Umbilical cord (tissue), 2 donors: ENCODE measurements at places on chromosomes 12 and 14. TPM values are rescaled to one million over a fixed set of nuclear protein-coding genes. Genes with fewer than 3 reads are reported as not detected.

GRCh38 chr12:30753751-30754382 lies 884 bp downstream of the CAPRIN2 start:
- DNase-seq, result peak; percentile 28

GRCh38 chr12:71566655-71567054 lies 97.0 kb downstream of the ZFC3H1 start:
- peak; percentile 15 for DNase-seq

DNA sequence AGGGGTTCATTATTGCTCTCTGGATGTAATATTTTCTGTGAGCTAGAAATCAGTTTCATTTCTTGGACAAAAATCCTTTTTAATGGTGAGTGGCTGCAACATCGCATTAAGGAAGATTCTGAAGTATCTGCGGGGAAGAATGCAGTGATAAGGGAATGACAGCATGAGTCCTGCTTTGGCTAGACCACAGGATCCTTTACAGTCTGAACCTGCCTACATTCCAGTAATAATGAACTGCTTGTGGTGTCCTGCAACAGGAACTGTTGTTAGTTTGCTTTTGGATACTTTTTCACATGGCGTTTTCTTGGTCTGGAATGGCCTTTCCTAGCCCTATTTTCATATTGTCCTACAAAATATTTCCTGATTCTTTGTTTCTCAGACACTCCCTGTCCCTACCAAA lies 15.7 kb downstream of the MDM2 start:
- peak; percentile 57 for DNase-seq

- DNase-seq, result no peak
Observed at GRCh38 chr12:21881965-21882364, 59.3 kb downstream of the ABCC9 start.

- DNase-seq, result no peak
Observed at GRCh38 chr14:54749180-54749579, 153.4 kb downstream of the GCH1 start.

GRCh38 chr12:20490213-20490612 lies 121.9 kb downstream of the PDE3A start:
- no peak for DNase-seq

GRCh38 chr14:97638864-97639263 lies 841.7 kb downstream of the VRK1 start:
- no peak for DNase-seq

DNA sequence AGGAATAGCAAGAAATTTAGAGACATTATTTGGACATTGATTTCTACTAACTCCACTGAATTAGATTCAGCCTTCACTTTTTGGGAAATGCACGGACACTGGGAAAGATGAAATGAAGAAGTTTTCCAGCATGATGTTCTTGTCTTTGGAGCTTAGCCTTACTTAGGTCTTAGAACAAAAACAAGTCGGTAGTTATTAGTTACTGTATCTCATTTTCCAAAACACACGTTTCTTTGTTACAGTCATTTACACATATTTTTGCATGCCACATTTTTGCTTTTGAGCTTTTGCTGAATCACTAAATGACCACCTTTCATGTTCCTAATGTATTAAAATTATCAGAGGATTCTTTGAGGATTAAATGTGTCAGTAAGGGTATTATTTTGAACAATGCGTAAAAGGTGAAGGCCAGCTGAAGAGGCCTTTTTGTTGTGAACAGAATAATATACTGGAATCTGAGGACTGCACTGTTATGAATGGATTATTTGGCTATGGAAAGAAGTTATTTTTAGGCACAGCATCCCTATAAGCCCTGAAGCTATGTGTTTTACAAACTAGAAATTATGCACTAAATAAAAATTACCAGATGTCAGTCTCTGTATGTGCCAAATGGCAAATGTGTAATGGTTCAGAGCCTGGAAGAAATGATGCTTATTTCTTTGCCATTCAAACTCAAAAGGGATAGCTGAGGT lies 138.2 kb downstream of the SRGAP1 start:
- no peak for DNase-seq

DNA sequence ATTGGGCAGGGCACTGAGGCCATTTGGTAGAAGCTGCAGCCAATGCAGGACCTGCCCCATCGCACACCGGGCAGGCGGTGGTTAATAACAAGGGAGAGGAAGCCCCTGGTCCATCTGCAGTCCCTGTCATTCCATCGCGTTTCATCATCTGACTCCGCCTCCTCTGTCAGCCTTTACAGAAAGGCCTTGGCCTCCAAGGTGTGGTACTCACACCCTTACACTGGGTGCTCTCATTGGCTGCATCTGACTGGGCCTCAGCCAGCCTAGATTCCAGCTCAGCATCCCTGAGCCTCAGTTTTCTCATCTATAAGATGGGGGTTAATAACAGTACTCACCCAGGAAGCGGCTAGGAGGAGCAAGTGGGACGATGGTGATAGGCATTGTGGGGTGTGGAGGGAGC lies 14.7 kb upstream of the HHIPL1 start:
- DNase-seq, result no peak

DNA sequence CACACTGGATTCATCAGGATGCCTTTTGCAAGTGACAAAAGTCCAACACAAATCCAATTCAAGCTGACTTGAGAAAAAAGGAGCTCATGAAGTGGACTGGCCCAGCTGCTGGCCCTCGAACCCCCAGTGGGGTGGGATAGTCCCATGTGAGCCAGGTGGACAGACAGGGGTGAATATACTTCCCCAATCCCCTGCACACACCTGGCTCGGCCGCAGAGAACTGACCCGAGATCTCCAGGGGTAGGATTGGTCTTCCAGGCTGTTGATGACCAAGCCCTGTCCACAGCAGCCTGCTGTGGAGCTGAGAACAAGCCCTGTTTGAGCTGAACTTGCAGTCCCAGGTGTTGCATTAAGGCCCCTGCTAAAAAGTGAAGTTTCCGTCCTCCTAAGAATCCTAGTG lies 56.2 kb downstream of the TPCN1 start:
- no peak for DNase-seq

GRCh38 chr14:90731487-90731886 lies 84.7 kb downstream of the TTC7B start:
- DNase-seq, result no peak

DNA sequence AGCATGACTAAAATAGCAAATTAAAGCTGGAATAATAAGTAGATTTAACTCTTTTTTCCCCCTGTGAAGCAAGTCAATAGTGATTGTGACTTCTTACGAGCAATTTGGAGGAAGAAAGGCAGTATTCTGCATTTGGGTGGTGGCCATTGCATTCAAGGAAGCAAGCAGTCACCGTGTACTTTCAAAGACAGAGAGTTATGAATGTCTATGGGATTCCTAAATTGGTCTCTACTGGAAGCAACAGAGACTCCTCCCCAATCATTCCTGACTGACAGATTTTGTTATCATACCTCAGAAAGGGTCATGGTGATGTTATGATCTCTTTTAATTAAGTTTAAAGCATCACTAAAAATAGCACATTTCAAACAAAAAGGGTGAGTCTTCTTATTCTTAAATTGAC lies 287.2 kb upstream of the KITLG start:
- DNase-seq, result no peak

- DNase-seq, result no peak
Observed at GRCh38 chr14:104509673-104510072, 69.9 kb upstream of the C14orf180 start.

- DNase-seq, result no peak
Observed at GRCh38 chr12:94987801-94988200, 15.7 kb downstream of the NDUFA12 start.

DNA sequence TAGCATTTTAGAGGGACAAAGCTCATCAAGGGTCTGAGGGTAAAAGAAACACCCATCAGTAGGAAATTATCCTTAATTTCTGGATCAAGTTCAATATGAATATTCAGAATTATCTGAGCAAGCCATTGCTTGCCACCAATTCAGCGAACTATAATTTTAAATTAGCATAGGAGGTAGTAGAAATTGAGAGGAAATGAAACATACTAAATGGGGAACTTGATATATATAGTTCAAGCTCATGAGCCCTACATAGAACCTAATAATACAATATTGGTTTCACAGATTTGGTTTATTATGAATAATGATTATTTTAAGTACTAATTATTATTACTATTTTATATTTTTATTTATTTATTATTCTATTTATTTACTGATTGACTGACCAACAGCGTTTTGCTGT lies 42.1 kb upstream of the GXYLT1 start:
- DNase-seq, result no peak

DNA sequence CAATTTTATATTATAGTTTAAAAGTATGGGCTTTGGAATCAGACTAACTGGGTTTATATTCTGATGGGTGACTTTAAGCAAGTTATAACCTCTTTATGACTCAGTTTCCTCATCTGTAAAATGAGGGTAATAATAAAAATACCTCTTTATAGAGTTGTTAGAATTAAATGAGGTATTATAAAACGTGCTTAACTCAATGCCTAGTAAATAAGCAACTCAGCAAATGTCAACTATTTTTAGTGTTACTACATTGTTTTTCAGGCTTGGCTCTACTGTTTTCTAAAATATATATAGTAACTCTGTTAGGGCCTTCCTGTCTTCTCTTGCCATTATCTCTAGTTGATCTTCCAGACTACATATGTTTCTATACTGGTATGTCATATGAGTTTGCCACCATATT lies 20.5 kb downstream of the VEZT start:
- no peak for DNase-seq

GRCh38 chr14:73277376-73277775 lies 40.1 kb downstream of the PAPLN start:
- no peak for DNase-seq

GRCh38 chr12:53751336-53752191 lies at the start of gene CISTR:
TSS of gene CISTR (minus strand) at chr12:53751979.
- DNase-seq, result no peak

DNA sequence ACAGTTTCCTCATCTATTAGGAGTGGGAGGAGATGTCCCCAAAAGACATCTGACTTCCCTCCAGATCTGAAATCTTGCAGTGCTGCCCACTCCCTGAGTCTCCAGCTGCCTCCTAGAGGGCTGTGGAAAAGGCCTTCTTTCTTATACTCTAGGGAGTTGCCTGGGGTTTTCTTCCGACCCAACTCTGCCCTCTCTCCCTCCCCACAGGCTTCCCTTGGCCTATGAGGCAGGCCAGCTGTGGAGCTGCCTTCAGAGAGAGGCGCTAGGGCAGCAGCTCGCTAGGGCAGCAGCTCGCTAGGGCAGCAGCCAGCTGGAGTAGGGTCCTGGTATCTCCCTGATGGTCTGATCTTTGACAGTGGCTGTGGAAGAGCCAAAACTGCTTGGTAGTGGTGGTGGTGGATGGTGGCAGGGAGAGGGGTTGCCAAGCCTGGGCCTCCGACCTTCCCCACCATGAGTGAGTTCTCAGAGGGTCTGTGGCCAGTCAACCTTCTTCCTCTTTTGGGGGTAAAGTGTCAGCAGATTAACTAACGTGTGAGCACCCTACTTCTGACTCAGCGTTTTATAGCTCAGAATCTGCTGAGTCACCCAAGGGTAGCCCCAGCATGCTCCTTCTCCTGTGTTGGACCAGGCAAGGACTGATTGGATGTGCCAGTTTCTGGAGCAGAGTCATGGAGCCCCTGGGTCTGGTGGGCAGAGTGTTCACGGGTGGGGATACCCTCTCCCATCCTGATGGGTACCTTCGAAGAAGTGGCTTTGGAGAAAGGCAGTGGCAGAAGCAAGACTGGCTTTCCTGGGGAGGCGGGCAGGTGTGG lies 2.3 kb downstream of the SLC48A1 start:
- DNase-seq, result no peak

DNA sequence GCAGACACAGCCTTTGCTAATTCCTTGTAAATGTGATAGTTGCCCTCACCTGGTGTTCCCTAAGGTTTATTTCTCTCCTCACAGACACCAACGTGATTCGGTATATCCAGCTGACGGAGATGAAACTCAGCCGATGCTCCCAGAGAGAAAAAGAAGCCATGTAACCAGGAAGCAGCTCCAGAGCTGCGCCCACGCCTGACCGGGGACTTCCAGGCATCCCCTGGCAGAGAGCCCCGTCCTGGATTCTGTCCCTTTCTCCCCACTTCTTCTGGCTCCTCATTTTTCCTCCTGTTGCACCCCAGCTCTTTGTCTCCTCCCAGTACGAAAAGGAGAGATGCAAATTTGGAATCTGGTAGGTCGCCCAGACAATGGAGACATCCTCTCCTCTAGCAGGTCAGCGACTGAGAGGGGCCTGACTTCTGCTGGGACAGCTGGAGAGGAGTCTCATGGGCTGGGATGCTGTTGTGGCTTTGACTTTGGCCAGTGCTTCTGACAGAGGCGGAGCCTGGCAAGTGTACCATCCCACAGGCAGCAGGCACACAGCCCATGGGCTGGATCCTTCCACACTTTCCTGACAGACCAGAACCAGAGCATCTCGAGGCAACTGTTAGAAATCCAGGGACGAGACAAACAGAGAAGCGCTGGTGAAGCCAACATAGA lies 29.4 kb downstream of the TTC9 start:
- DNase-seq, result no peak

GRCh38 chr12:53181935-53182334 lies 1.2 kb upstream of the CSAD start:
- no peak for DNase-seq

GRCh38 chr12:101298426-101298825 lies 18.5 kb downstream of the UTP20 start:
- no peak for DNase-seq

DNA sequence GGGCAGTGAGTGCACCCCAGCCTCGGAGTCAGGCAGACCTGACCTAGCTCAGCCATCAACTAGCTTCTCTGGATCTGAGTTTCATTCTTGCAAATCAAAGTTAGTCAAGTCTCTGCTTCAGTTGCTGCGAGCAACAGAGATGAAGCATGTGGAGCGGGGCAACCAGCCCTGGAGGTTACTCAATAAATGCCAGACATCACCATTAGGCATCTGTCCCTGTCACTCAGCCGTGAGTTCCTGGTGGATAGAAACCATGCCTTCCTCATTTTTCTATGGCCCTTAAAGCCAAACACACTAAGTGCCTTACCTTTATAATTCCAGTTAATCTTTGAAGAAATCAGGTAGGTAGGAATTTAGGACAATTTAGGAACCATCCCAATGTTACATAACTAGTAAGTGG lies 19.3 kb downstream of the RFX4 start:
- no peak for DNase-seq

DNA sequence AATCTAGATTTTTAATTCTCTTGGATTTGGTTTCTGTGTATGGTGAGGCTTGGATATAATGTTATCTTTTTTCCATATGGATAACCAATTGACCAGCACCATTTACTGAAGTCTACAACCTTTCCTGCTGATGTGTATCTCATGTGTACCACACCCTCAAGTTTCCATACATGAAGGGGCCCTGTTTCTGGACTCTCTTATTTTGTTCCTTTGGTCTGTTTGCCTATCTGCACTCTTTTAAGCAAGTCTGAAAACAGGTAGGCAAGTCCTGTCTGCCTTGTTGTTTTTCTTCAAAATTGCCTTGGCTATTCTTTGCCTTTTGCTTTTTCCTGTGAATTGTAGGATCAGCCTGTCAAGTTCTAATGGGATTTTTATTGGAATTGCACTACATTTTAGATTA lies 44.6 kb downstream of the MAX start:
- no peak for DNase-seq

The MANSC1 gene
- total RNA-seq, result 1.2 TPM

The TBC1D30 gene
- total RNA-seq, result 14.7 TPM

The INSM2 gene
- 1.7 TPM for total RNA-seq

The DCAF5 gene
- total RNA-seq, result 21.2 TPM

The TSPAN31 gene
- 50.1 TPM for total RNA-seq

The PPP2R5C gene
- 135 TPM for total RNA-seq

The SLC6A15 gene
- 13.7 TPM for total RNA-seq

The NFE2 gene
- total RNA-seq, result 4.8 TPM

The PIP4K2C gene
- total RNA-seq, result 12.5 TPM

The KHNYN gene
- total RNA-seq, result 80.2 TPM
